Epithelial cell of prostate (primary cell): ENCODE measurements at places on chromosomes 7 and 10.

- DNase-seq = no peak
These were observed 7.9 kb downstream of the COBL start for GRCh38 chr7:51308696-51309095.

- peak; percentile 31 for DNase-seq
These were observed 65.6 kb downstream of the NOD1 start for GRCh38 chr7:30412782-30413504.

DNA sequence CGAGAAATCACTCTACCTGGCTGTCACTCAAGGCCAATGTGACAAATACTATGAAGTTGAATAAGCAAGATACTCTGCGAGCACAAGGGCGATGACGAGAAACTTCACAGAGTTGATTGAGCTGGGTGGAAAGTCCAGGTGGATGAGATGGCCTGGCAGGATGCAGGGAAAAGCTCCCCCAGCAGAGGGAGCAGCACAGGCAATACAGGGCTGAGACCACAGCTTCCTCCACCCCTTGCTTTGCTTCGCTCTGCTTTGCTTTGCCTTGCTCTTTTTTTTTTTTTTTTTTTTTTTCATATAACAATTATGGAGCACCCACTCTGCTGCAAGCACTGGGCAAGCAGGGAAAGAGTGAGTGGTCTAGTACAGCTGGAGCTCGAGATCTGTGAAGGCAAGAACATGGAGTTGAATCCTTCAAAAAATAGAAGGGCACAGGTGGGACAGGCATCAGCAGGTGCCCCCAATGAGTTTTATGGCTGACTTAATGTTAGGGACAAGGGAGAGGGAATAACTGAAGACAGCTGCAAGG lies 88.3 kb downstream of the CABCOCO1 start:
- peak; percentile 29 for DNase-seq

- no peak for DNase-seq
These were observed 7.6 kb upstream of the C10orf105 start for GRCh38 chr10:71727105-71727737.

DNA sequence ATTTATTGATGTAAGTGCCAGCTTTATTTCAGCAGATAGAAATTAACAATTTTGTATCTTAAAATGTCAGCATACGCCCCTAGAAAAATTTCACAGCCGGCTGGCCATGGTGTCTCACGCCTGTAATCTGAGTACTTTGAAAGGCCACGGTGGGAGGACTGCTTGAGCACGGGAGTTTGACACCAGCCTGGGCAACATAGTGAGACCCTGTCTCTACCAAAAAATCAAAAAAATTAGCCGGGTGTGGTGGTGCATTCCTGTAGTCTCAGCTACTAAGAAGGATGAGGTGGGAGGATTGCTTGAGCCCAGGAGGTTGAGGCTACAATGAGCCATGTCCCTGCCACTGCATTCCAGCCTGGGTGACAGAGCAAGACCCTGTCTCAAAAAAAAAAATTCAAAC lies 14.1 kb downstream of the GTF2I start:
- no peak for DNase-seq

DNA sequence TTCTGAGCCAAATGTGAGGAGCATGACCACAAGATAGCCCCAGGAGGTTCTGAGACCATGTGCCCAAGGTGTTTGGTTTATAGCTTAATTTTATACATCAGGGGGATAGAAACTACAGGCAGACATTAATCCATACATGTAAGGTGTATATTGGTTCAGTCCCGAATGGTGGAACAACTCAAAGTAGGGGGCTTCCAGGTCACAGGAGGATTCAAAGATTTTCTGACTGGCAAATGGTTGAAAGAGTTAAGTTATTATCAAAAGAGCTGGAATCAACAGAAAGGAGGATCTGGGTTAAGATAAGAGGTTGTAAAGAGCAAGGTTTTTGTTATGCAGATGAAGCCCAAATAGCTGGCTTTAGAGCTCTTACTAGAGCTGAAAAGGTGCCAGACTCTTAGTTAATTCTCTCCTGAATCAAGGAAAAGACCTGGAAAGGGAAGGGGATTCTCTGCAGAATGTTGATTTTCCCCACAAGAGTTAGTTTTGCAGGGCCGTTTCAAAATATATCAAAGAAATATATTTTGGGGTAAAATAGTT lies 640.0 kb downstream of the IPMK start:
- no peak for DNase-seq

DNA sequence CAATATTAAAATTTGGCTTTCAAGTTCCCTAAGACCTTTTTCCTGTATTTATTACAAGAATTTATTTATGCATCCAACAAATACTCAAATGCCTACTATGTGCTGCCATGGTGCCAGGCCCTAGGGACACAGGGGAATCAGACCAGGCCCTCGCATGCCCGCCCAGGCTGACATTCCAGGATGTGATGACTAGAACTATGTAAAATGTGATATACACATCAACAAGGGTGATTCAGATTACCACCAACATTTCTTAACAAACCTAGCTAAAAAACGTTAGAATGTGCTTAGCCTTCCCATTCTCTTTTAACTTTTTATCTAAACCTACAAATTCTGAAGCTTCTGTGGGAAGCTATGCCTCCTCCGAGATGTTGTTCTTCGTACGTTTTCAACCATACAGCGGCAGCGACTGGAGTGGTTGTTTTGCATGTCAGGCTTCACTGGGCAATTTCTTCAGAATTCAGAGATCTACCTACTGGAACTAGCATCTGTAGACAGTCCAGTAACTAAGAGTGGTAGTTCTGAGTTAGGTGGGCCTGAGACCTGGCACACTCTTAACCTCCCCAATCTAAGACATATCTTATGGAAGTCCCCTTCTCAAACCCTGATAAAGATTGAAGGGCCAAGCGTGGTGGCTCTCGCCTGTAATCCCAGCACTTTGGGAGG lies 22.1 kb downstream of the GNA12 start:
- DNase-seq = peak; percentile 29

DNA sequence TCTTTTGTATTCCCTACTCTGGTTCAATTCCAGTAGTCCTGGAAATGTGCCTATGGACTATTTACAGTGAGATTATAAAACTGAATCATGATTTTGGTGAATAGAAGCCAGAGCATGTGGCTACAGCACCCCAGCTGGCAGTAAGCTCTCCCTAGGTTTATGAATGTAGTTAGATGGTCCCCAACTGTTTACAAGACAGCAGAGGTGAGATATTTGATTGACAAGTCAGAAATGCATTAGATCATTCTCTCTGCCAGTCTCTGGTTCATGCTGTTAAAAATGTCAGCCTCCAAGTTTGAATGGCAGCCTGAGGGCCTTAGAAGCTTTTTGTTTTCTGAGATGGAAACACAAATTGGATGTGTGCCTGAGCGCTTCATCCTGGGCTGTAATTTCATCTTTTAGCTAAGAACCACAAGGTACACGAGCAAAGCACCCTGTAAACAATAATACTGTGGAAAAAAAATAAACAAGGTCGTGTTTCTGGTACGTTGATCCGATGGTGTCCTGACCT lies 85.0 kb downstream of the BTRC start:
- DNase-seq = peak; percentile 14
